AML-193 (cell line): ENCODE measurements at places on chromosomes 11 and 22.

- DNase-seq = no peak
Observed at GRCh38 chr11:24226606-24227005, 270.2 kb upstream of the LUZP2 start.

GRCh38 chr11:30710221-30710620 lies 124.1 kb upstream of the MPPED2 start:
- DNase-seq = no peak

DNA sequence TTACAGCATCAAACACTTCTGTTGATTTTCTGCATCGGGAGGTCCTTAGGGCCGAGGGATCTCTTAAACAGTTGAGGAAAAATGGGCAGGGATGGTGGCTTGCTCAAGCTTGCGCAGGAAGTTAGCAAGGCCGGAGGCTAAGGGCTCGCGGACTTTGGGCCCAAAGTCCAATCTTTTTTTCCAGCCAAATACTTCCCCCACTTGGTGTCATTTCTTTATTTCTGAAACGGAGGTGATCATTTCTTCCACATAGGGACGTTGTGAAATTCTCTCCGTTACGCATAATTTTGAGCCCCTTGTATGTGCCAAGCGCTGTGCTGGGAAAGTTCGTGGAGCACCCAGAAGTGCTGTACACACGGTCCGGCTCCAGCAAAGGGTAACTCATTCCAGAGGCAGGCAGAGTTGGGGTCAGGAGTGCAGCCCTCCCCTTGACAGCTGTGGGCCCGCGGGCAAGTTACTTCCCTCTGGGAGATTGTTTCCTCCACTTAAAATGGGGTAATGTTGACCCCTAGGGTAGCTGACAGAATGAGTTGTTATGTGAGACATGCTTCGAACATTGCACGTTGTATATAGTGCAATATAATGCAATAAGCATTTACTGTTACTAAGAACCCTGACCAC lies 809 bp downstream of the MIEF1 start:
- peak; percentile 12 for DNase-seq

GRCh38 chr11:62909107-62909894 lies 11.9 kb downstream of the CHRM1 start:
- no peak for DNase-seq

DNA sequence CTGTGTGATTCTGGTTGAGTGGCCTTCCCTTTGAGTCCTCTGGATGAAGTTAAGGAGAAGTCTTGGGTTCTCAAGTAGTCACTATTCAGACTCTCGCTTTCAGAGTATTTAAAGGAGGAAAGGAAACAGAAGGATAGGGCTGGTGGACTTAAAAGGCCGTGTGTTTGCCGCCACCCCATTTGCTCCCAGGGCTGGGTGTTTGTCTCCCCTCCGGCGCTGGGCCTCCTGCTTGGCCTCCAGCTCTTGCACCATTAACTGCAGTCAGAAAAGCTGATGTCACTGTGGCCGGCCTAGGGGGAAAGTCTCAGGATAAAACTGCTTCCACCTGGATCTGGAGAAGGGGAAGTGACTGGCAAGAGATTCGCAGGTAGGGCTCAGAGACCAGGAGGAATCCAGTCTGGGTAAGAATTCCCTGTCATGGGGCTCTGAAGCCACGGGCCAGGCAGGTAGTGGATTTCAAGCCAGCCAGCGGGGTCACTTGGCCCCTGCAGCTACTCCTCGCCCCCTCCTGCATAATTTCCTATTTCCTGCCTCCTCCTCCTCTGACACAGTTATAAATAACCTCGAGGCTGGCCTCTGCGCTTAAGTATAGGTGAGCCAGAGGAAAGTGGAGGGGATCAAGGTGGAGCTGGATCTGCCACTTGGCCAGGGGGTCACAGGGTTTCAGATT lies 17.1 kb downstream of the TIMP3 start:
- DNase-seq = no peak

GRCh38 chr11:27173545-27173944 lies 132.9 kb downstream of the BBOX1 start:
- no peak for DNase-seq

GRCh38 chr22:41579997-41580355 lies 9.7 kb downstream of the PMM1 start:
- no peak for DNase-seq

GRCh38 chr11:119107538-119108145 lies 498 bp downstream of the C2CD2L start:
- no peak for DNase-seq
